ENCODE measurements at places on chromosomes 2 and 18.
A peak's percentile ranks its signal among the peaks of the same experiment; 100 is the strongest.

DNA sequence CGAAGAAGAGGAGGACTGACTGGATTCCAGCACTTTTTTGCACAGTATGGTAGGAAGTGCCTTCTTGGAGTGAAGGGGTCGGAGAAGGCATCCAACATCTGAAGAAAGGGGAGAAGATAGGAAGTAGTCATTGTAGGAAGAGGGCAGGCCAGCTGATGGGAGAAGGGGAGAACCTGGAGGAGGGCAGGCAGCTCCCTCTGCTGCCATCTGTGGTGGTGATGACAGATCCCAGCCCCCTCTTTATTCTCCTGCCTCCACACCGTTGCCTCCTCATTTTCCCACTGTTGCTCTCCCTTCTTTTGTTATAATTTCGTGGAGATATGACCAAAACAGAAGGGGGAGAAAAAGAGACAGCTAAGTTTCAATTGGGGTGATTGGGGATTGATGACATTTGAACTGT is 2.9 kb upstream of the SCYGR2 start:
- no peak for DNase-seq

- DNase-seq: no peak
Observed at GRCh38 chr2:128735296-128735960, 416.8 kb upstream of the HS6ST1 start.

- DNase-seq: no peak
Observed at GRCh38 chr2:51628917-51629316, 597.0 kb upstream of the NRXN1 start.

GRCh38 chr2:230685178-230685577 is 27.5 kb upstream of the CAB39 start:
- no peak for DNase-seq

DNA sequence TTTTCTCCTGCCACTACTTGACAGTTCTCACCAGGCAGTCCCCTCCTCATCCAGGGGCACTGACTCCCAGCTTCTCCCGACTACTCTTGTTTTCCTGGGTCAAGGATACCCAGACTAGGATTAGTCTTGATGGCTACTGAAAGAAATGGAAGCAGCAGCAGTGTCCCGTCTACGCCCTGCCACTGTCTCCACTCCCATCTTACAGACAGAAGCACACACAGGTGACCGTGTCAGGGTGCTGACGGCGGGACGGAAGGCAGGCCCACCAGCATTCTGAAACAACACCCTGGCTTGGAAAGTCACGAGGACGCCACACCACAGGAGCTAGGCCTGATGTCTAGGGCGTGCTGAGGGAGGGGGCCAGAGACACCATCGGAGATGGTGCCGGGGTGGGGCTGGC is 82.9 kb downstream of the KCTD1 start:
- no peak for DNase-seq

GRCh38 chr2:52135235-52135634 is 1103.3 kb upstream of the NRXN1 start:
- DNase-seq: no peak

DNA sequence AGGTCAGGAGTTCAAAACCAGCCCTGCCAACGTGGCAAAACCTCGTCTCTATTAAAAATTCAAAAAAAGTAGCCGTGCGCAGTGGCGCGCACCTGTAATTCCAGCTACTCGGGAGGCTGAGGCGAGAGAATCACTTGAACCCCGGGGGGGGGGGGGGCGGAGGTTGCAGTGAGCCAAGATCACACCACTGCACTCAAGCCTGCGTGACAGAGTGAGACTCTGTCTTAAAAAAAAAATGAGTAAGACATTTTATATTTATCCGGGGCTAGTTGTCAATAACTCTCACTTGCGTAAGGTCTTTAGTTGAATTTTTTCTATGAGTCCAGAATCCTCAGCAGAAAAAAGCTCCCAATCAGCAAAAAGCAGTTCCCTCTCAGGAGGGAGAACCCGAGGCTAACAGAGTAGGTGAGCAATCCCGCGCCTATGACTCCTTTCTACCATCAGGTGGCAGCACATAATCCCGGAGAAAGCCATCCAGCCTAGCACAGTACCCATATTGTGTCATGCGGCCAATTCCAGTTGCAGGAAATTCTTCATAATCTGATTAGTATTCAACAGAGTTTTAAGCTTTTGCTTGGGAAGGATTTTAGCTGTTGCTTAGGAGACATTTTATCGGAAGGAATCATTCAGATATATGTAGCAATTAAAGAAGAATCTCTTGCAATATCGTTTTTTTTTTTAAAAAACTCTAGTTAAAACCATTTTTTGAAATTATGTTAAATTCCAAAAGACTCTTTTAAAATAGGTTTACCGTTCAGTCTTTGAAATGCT is 11.9 kb upstream of the CRYGA start:
- DNase-seq: peak; percentile 43

GRCh38 chr2:166609183-166609959 is 115.3 kb upstream of the SCN7A start:
- no peak for DNase-seq

- DNase-seq: no peak
Observed at GRCh38 chr2:26767129-26767528, 3.0 kb downstream of the SLC35F6 start.

DNA sequence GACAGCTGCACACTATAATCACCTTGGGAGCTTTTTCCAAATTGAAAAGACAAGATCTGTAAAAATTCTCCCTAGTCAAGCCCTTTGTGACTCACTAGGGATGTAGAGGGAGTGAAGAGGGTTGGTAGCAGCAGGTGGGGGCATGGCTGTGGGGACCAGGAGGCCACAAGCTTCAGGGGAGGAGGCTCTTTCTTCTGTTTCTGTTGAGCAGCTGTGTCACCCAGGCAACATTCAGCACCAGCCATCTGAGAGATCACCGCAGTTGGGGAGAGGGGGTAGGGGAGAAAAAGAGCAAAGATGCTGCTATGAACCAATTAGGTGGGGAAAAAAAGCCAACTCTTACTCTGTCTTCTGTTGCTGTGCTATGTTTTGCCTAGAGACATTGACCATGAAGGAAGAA is 352.3 kb upstream of the MEIS1 start:
- no peak for DNase-seq

DNA sequence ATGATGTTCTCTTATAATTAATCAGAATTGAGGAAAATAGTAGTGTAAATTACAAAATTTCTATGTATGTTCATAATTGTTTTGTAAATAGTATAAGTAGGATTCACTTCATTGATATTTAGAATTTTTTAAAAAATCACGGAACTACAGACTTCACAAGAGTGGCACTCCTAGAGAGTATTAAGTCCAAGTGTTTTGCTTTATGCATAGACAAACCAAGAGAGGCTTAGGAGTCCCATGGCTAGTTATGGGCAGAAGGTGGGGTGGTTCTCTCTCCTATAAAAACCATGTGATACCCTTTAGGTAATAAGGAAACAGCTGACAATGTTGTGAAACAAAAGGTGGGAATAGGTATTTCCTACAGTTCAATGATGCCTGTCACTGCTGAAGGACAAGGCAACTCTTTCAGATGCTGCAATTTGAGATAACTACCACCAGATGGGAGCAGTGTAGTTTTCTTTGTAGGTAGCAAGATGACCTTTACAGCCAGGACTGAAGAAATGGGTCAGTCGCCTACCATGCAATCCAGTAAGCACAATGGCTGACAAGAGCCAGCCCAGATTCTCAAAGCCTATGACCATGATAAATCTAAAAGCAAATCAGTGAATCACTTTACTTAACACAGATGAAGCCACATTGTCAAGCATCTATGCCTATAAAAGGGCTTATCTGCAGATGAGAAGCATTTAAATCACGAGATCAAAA is 83.9 kb downstream of the AAK1 start:
- no peak for DNase-seq

GRCh38 chr18:67794521-67794920 is 278.0 kb upstream of the DSEL start:
- no peak for DNase-seq

GRCh38 chr2:39150890-39151497 is 30.1 kb upstream of the SOS1 start:
- DNase-seq: no peak

- DNase-seq: no peak
Observed at GRCh38 chr2:146697307-146697706, 1147.5 kb upstream of the ACVR2A start.

DNA sequence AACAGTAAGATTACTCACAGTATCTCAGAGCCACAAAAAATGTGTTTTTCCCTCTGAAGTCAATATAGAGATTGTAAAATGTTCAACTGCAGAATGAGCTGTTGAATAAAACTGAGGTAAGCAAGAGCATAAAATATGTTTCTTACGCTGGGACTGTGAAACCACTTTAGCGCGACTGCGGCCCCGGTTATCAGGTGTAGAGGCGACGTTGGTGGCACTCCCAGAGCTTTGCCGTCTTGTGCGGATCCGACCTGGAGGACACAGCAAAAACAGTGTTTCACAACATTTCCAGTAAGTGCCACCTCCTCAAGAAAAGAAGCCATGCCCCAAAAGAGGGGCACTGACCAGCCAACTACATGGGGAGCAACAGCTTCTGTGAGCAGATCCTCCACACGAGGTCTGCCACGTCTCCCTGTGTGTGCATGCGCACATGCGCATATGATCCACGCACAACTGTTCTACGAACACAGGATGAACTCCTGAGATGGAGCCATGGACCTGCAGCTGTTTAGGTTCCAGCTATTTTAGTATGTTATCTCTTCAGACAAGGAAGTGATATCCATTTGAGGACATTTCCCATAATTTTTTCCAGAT is 100.7 kb upstream of the RNU4ATAC start:
- no peak for DNase-seq

DNA sequence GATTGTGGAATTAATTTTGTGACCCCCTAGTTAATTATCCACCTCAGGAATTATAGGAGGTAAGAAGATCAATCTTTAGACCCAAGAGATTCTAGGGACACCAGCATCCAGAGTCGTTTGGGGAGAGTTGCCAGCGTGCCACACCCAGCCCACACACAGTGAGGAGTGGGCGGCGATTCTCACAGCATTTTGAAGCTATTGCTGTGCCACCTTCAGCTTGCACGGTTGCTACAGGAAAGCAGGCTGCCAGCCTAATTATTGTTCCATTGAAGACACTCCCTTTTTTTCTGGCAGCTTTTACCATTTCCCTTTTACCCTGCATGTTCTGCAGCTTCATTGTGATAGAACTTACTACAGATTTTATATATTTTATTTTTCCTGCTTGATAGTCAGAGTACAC is 13.1 kb upstream of the MYL12A start:
- no peak for DNase-seq

- DNase-seq: no peak
Observed at GRCh38 chr18:64183665-64184064, 34.8 kb upstream of the LINC00305 start.

GRCh38 chr2:134238371-134238770 is 15.5 kb upstream of the MGAT5 start:
- no peak for DNase-seq

DNA sequence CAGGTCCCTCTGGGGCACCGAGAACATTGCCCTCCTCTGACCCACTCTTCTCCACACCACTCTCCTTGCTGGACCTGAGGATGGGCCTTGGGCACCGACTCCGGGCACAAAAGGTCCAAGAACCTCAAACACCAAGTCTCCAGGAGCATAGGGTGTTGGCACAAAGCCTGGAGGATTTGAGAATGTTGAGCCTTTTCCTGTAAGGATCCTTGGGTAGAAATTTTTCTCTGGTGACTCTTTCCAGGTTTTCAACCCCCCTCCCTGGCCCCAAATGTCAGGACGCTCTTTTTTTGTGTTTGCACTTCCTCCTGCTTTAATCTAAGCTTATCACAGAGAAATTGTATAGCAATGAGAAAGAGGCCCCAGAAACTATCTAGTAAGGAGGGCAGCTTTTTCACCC is 9.2 kb downstream of the SPR start:
- DNase-seq: no peak
